ENCODE measurements at places on chromosomes 4 and X. TPM values are rescaled to one million over a fixed set of nuclear protein-coding genes. Genes with fewer than 3 reads are reported as not detected.

WDR17 gene
- total RNA-seq, result 1.7 TPM

CCNA2 gene
- 119 TPM for total RNA-seq

ARMCX2 gene
- 1.5 TPM for total RNA-seq

FGFR3 gene
- 2.1 TPM for total RNA-seq

GYPB gene
- not detected for total RNA-seq

DGKK gene
- not detected for total RNA-seq

PSAPL1 gene
- total RNA-seq, result not detected

EVC gene
- total RNA-seq, result 6.7 TPM
